CD14-positive monocyte (primary cell): ENCODE measurements at places on chromosomes 16 and 17.

GRCh38 chr17:64057701-64058263 lies 37.3 kb upstream of the ICAM2 start:
- H3K27me3 ChIP-seq, result no peaks in the 10 kb centered on the region
- no peak overlapping the region for H3K4me3 ChIP-seq
- no peak overlapping the region for H3K27ac ChIP-seq
- DNase-seq, result no peak

GRCh38 chr17:65243838-65244625 lies 106.9 kb downstream of the RGS9 start:
- no peaks in the 10 kb centered on the region for H3K4me1 ChIP-seq
- no peak for DNase-seq
- H3K27me3 ChIP-seq, result peaks cover 10% of the 10 kb centered on the region
- no peaks in the 10 kb centered on the region for H3K36me3 ChIP-seq

DNA sequence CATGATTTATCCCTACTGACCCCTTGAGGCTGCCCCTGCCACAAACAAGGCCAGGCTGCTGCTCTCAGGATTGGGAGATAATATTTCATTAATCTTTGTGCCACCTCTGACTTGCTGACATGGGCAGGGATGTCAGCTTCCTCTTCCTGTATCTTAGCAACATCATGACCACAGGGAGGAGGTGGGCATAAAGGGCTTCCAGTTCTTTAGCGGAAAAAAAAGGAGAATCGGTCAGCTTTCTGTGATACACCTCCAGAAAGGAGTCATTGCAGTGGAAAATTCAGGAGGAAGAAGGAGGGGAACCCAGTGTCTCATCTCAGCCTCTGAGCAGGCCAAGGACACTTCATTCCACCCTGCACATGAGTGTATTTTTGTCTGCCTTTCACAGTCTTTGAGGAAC lies 206.8 kb upstream of the SDK2 start:
- H3K27me3 ChIP-seq, result no peaks in the 10 kb centered on the region
- no peak overlapping the region for H3K4me3 ChIP-seq
- H3K27ac ChIP-seq, result no peak overlapping the region

GRCh38 chr17:50482516-50482915 lies 3.9 kb downstream of the RSAD1 start:
- peaks cover 48% of the 10 kb centered on the region for H3K4me1 ChIP-seq
- DNase-seq, result peak; percentile 85
- H3K27me3 ChIP-seq, result no peaks in the 10 kb centered on the region
- H3K36me3 ChIP-seq, result peaks cover 30% of the 10 kb centered on the region

DNA sequence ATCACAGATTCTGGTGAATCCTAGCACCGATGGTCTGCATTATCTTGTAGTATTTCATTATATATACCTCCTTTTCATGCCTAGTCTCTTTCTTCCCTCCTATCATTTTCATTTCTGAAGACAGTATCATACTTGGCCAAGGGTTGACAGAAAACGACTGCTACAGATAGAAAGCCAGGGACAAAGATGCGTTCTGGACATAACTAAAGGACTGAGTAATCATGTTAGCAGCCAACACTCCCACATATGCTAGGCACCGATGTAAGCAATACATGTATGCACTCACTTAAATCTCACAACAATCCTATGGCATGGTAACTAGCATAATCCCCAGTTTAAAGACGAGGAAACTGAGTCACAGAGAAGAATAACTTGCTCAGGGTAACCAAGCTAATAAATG lies 22.9 kb downstream of the RDM1 start:
- H3K4me3 ChIP-seq, result no peak overlapping the region
- DNase-seq, result no peak
- no peaks in the 10 kb centered on the region for H3K36me3 ChIP-seq

GRCh38 chr16:60558936-60559335 lies 1477.3 kb downstream of the CDH8 start:
- no peak overlapping the region for H3K4me3 ChIP-seq
- H3K27ac ChIP-seq, result no peak overlapping the region
- no peak for DNase-seq
- H3K4me1 ChIP-seq, result no peaks in the 10 kb centered on the region

- H3K27ac ChIP-seq, result peak overlapping the region; percentile 28
- H3K4me3 ChIP-seq, result no peak overlapping the region
- H3K4me1 ChIP-seq, result no peaks in the 10 kb centered on the region
- no peaks in the 10 kb centered on the region for H3K27me3 ChIP-seq
Measured at GRCh38 chr17:27647765-27648164, 16.8 kb downstream of the LGALS9 start.

DNA sequence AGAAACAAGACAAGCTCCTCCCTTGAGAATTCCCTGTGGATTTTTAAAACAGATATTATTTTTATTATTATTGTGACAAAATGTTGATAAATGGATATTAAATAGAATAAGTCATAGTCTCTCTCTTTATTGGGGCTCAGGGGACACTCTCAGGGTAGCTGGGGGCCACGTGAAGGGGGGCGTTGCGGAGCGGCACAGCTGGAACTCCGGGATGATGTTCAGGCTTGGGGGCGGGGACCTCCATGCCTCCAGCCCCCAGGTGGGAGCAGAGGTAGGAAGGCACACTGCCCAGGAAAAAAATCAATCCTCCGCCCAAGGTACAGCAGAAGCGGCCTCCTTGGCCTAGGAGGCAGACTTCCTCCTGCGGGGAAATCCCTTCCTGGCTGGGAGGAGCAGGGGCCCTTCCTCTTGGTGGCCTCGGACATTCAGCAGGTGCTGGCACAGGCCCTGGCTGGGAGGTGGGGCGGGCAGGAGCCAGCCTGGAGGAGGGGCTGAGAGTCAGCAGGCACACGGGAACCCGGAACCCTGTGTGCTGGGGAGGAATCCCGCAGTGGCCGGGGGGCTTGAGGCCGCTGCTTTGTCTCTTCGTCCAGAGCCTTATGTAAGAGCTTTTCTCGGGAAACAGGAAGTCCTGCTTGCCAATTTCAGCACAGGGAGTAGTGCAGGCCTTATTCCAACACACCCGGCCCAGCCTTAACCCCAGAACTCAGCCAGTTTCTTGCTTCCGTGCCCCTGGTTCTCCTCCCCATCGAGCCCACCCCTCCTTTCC lies 591 bp upstream of the TNFSF13 start:
- H3K36me3 ChIP-seq, result peaks cover 5% of the 10 kb centered on the region
- H3K4me1 ChIP-seq, result peaks cover 85% of the 10 kb centered on the region
- DNase-seq, result peak; percentile 79
- peak overlapping the region; percentile 92 for H3K27ac ChIP-seq
- H3K4me3 ChIP-seq, result peak overlapping the region; percentile 91

DNA sequence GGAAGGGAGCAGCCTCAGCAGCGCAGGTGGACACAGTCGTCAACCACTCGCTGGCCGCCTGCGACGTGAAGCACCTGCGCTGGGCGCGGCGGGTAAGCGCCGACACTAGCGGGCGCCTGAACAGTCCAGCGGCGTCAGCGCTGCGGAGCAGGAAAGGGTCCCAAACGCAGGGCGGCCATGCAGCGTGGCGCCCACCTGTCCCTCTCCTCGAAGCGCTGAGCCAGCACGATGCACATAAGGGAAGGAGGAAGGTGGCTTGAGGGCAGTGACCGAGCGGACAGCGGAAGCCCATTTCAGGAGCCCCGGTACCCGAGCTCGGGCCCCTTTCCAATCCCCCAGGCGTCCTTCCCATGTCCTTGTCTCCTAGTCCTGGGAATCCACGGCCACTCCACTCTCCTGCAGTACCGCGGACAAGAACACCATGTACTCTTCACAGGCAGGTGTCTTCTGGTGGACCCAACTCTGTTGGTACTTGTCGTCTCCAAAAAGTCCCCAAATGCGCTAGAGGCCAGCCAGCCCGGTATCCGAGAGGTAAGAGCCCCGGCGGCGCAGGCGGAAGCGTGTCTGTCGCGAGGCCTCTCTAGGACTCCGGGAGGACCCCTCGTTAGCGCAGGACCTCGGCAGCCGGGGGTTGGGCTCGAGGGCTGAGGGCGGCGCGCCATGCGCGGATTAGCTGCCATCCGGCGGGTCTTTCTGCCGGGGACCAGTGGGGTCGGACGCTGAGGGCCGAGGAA lies 14.4 kb downstream of the ZNF232 start:
- H3K27me3 ChIP-seq, result peaks cover 3% of the 10 kb centered on the region
- H3K4me3 ChIP-seq, result peak overlapping the region; percentile 70
- H3K36me3 ChIP-seq, result peaks cover 12% of the 10 kb centered on the region
- DNase-seq, result peak; percentile 5
- peaks cover 17% of the 10 kb centered on the region for H3K4me1 ChIP-seq

- no peak overlapping the region for H3K27ac ChIP-seq
- H3K36me3 ChIP-seq, result no peaks in the 10 kb centered on the region
- no peak for DNase-seq
- no peaks in the 10 kb centered on the region for H3K4me1 ChIP-seq
- no peak overlapping the region for H3K4me3 ChIP-seq
- H3K27me3 ChIP-seq, result peaks cover 4% of the 10 kb centered on the region
Measured at GRCh38 chr17:45965812-45966211, 33.2 kb upstream of the STH start.

GRCh38 chr16:50301626-50302471 lies 35.5 kb downstream of the ADCY7 start:
- peaks cover 97% of the 10 kb centered on the region for H3K36me3 ChIP-seq
- H3K27me3 ChIP-seq, result no peaks in the 10 kb centered on the region
- no peak for DNase-seq
- no peak overlapping the region for H3K4me3 ChIP-seq

DNA sequence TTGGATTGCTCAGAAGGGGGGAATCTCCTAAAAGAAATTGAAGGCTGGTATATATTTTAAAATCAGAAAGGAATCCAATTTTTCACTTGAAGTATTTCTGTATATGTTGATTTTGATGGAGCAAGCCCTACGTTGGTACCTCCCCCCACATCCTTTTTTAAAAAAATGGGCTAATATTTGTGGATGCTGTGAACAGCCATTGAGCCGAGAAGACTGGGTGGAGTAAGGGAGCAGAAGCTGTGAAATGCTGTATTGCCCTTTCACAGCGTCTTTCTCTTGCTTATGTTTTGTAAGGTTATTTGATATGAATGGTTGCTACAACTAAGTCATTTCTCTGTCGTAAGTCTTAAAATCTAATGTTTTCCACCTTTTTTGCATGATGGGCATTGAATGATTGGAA lies 2.3 kb downstream of the PAFAH1B1 start:
- no peak for DNase-seq
- H3K27ac ChIP-seq, result peak overlapping the region; percentile 97

DNA sequence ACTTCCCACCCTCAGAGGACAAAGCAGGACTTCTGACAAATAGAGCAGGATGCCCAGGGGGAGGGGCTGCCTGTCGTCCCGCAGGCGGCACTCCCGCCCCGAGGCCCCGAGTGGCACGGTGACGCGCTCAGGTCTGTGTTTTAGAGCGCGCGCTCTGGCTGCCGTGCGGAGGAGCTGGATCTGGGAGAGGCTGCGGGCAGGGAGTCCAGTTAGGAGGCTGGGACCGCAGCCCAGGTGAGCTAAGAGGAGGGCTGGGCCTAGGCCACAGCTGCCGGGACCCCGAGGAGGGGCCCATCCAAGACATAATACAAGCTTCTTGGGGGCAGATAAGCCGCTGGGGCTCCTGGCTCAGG lies 6.4 kb downstream of the DOC2A start:
- no peak overlapping the region for H3K4me3 ChIP-seq
- H3K36me3 ChIP-seq, result peaks cover 44% of the 10 kb centered on the region
- no peaks in the 10 kb centered on the region for H3K4me1 ChIP-seq
- no peak overlapping the region for H3K27ac ChIP-seq
- DNase-seq, result no peak

- H3K36me3 ChIP-seq, result no peaks in the 10 kb centered on the region
- H3K4me1 ChIP-seq, result peaks cover 26% of the 10 kb centered on the region
- no peak overlapping the region for H3K27ac ChIP-seq
- peak; percentile 28 for DNase-seq
- H3K4me3 ChIP-seq, result no peak overlapping the region
Measured at GRCh38 chr17:69607162-69607834, 192.8 kb downstream of the MAP2K6 start.

DNA sequence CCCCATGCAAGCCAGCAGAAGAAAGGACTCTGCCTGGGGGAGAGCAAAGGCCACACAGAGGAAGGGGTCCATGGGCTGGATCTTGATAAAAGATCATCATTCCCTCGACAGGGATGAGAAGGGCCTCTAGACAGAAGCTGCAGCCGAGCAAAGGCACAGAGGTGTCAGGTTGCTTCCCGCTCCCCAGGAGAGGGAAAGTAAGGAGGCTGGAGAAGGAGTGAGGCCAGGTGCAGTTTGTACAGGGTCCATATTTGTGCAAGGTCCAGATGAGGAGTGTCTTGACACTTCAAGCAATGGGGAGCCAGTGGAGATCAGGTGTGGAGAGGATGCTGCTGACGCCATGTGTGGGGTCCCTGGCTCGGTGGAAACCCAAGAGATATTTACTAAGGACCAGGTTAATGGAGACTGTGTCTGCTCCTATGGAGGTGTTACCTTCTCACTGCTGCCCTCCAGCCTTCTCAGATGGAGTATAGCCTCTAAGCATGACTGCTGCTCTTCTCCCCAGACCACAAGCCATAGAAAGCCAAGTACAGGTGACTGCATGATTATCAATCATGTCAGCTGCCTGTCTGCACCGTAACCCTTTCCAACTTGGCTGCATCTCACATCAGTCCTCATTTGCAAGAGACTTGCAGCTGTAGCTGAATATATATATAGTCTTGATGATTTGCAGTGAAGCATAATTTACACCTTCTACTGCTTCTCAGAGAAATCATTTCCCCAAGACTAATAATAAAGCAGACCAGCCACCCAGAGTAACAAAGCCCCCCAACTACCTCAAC lies 21.1 kb downstream of the GAS7 start:
- H3K27me3 ChIP-seq, result no peaks in the 10 kb centered on the region
- no peak for DNase-seq
- H3K4me1 ChIP-seq, result peaks cover 39% of the 10 kb centered on the region
- H3K27ac ChIP-seq, result no peak overlapping the region

DNA sequence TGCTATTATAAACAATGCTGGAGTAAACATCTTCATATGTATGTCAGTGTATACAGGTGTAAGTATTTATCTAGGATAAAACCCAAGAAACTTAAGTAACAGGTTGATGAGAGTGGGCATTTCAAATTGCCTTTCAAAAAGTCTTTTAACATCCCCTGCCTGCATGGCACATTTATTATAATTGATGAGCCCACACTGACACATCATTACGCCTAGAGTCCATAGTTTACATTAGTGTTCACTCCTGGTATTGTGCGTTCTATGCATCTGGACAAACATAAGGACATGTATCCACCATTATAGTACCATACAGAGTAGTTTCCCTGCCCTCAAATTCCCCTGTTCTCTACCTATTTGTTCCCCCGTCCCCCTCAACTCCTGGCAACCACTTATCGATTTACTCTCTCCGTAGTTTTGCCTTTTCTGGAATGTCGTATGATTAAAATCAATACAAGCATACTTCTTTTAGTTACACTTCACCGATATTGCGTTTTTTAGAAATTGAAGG lies 53.7 kb downstream of the NACA2 start:
- H3K36me3 ChIP-seq, result no peaks in the 10 kb centered on the region
- H3K4me3 ChIP-seq, result no peak overlapping the region
- no peak for DNase-seq
- no peaks in the 10 kb centered on the region for H3K4me1 ChIP-seq

- H3K36me3 ChIP-seq, result no peaks in the 10 kb centered on the region
- H3K27ac ChIP-seq, result no peak overlapping the region
- no peak for DNase-seq
Measured at GRCh38 chr16:86398622-86399021, 111.7 kb upstream of the FOXF1 start.

GRCh38 chr16:4494746-4495490 lies 18.7 kb downstream of the HMOX2 start:
- H3K4me1 ChIP-seq, result no peaks in the 10 kb centered on the region
- peaks cover 16% of the 10 kb centered on the region for H3K36me3 ChIP-seq
- H3K27ac ChIP-seq, result no peak overlapping the region

- no peaks in the 10 kb centered on the region for H3K27me3 ChIP-seq
- no peak overlapping the region for H3K27ac ChIP-seq
- DNase-seq, result no peak
- H3K36me3 ChIP-seq, result peaks cover 4% of the 10 kb centered on the region
- H3K4me1 ChIP-seq, result no peaks in the 10 kb centered on the region
Measured at GRCh38 chr16:27597361-27597760, 47.4 kb downstream of the KATNIP start.
